GM04504 (cell line): ENCODE measurements at places on chromosomes 12 and 14.

- peak; percentile 33 for DNase-seq
Observed at GRCh38 chr12:25200703-25201102, 5.7 kb downstream of the ETFRF1 start.

DNA sequence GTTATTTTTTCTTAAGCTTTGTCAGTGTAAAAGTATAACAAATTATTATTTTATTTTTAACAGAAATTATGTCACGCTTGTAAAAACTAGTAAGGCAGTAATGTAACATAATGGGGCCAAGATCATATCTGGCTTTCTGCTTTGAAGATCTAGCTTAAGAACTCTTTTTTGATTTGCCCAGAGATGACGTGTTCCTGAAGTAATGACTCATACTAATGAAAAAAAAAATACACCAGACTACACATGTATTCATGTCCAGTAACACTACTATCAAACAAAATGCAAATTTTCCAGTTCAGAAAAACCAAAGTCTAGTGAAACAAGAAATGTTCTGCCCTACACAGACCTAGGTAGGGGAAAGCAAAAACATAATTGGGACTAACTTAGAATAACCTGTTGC, 432.2 kb upstream of the ATXN7L3B start:
- no peak for DNase-seq

GRCh38 chr12:109595321-109595902, 21.8 kb downstream of the MVK start:
- no peak for DNase-seq

DNA sequence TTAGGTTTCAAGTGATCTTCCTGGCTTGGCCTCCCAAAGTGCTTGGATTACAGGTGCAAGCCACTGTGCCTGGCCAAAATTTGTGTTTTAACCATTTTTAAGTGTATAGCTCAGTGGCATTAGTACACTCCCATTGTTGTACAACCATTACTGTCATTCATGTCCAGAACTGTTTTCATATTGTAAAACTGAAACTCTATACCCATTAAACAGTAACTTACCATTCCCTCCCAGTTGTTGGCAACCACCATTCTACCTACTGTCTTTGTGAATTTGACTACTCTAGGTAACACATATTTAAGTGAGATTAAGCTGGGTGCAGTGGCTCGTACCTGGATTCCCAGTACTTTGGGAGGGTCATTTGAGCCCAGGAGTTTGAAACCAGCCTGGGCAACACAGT, 67.3 kb upstream of the KCNH3 start:
- no peak for DNase-seq

- no peak for DNase-seq
Observed at GRCh38 chr12:41049033-41049432, 139.1 kb upstream of the PDZRN4 start.

DNA sequence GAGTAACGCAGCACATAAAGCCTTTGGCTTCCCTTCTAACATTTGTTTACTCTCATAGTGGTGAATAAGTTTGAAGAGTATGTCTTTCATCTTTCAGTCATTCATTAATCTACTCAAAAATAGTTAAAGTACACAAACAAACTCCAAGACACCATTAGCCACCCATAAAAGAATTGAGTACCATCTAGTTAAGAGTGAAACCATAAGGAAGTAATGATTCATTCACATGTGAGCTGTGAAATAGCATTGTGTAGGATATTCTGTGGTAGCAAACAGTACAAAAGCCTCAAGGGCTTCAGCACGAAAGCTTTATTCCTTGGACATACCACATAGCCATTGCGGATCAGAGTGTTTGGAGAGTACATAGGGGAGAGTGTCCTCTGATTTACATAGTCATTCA, 13.9 kb downstream of the SYT1 start:
- no peak for DNase-seq

DNA sequence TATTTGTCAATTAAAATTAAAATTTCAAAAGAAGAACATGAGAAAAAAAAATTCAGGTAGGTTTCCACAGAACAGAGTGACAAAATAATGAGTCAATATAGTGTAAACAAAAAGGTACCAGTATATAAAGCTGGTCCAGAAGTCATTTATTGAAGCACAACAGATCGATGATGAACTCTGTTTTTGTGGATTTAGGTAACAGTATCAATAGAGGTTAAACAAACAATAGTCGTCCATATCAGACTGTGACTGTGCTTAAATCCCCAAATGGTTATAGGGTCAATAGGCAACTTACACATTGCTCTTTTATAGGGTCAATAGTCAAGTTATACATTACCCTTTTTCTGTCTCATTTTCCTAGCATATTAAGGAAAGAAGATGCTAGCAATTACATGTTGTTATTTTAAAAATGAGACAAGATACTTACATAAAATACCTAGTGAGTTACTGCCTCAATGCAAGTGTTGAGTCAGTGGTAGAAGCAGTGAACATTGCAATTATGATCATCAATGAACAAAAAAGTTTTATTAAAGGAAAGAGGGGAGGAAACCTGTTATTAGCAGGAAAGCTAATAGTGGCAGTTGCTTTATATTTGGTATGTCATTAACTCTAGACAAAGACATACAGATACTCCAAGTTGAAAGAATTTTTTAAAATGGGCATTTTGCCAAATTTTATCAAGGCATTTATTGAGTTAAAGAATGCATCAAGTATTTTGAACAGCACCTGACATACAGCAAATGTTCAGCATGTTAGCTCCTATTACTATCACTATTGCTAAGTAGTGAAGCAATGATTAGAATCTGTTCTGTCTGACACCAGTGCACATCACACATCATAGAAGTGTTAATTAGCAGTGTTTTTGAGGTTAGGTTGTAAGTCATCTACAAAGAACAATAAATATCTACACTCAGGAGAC, 102.9 kb downstream of the CCER1 start:
- DNase-seq = no peak

GRCh38 chr12:28026701-28027100, 54.2 kb upstream of the PTHLH start:
- no peak for DNase-seq

- no peak for DNase-seq
Observed at GRCh38 chr12:97960741-97961608, 498.4 kb downstream of the RMST start.

GRCh38 chr14:68978172-68978911, 760 bp downstream of the ACTN1 start:
- DNase-seq = no peak

- DNase-seq = no peak
Observed at GRCh38 chr14:35940291-35940690, 114.2 kb downstream of the BRMS1L start.

- no peak for DNase-seq
Observed at GRCh38 chr14:98109326-98109725, 1162.7 kb downstream of the BCL11B start.

DNA sequence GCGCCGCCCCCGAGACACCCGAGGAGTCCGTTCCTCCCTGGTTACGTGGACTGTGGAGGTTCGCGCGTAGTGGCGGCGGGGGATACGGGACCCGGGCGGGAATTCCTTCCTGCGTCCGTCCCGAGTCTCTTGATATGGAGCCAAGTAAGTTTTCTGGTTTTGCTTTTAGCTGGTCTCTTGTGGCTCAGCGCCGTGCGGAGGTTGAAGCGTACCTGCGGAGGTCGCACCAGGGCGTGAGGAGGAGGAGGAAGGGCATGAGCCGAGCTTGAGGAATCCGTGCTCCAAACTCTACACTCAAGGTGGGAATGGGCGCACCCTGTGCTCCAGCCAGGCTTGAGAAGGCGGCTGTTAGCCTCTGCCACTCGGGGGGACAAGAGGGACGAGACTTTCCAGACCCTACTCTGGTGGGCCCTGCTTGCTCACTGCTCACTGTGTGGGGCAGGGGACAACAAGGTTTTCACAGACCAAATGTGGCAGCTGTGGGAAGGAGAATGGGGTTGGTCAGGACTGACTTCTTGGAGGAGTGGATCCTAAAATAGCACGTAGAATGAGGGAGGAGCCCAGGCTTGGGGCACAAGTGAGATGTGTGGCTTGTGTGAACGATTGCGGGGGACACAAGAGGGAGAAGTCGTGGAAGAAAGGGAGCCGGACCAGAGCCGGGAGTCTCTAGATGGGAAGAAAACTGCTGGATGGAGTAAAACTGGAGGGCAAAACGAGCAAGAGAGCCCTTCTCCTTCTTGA, 577 bp downstream of the ATG101 start:
- no peak for DNase-seq

GRCh38 chr14:72892879-72893635, 844 bp downstream of the DPF3 start:
- no peak for DNase-seq

DNA sequence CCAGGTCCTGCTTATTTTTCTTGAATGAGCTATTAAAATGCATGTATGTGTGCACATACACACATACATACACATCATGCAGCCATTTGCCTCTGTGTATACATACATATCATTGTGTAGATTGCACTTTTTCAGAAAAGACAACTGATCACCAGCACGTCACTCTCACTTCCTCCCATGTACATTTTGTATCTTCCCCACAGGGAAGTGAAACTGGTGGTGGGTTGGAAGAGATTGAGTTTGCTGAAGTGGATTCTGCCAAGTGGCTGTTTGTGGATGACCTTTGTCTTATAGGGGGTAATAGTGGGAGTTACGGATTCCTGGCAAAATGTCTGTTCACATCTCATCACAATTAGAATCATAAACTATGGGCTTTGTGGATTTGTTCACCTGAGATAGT, 448.6 kb downstream of the RAD51B start:
- no peak for DNase-seq

GRCh38 chr12:113021500-113021899, 35.0 kb upstream of the DTX1 start:
- DNase-seq = no peak

- DNase-seq = no peak
Observed at GRCh38 chr12:122051231-122051876, 27.2 kb upstream of the MLXIP start.
